ENCODE measurements at places on chromosomes 7 and 10.
A peak's percentile ranks its signal among the peaks of the same experiment; 100 is the strongest.

GRCh38 chr7:4129481-4130122, 552.5 kb upstream of the FOXK1 start:
- no peak for DNase-seq

DNA sequence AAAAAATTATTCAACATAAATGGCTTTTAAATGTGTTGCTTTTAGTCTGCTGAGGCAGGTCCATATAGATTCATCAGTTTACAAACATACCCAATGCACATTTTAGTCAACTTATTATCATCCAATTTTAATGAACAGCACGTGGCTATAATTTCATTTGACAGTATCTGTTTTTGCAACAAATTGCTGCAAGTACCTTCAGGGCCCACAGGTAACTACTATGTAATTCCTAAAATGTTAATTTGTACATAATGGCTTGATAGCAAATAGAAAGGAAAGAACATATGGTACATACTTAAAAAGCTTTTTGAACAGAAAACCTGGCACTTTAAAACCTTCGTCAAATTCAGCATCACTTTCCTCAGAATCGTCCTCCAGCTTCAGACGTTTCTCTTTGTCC, 33.3 kb downstream of the ERCC6 start:
- DNase-seq = no peak

- DNase-seq = no peak
Observed at GRCh38 chr10:86366902-86367151, 232 bp upstream of the GRID1 start.

- DNase-seq = no peak
Observed at GRCh38 chr10:3500408-3500856, 284.6 kb downstream of the KLF6 start.

- DNase-seq = no peak
Observed at GRCh38 chr7:131189488-131189887, 138.2 kb upstream of the MKLN1 start.

DNA sequence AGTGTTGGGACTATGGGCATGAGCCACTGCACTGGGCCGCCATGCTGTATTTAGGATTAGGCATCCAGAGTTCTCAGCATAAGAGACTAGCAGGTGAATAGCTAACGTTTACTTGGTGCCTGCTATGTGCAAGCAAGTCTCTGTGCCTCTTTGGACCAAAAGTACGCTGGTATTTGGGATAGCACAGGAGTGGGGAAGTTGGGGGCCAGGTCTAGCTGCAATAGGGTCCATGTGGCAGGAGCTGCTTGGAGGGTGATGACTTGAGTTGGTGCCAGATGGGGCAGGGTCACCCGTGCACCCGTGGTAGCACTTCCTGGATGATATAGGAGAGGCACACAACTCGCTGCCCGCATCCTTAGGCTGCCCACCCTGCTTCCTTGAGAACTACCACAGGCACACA, 22.4 kb downstream of the NACAD start:
- no peak for DNase-seq

GRCh38 chr10:99450624-99451498, 20.4 kb upstream of the GOT1 start:
- DNase-seq = no peak

- peak; percentile 86 for DNase-seq
Observed at GRCh38 chr7:54932818-54933543, 85.8 kb upstream of the EGFR start.

DNA sequence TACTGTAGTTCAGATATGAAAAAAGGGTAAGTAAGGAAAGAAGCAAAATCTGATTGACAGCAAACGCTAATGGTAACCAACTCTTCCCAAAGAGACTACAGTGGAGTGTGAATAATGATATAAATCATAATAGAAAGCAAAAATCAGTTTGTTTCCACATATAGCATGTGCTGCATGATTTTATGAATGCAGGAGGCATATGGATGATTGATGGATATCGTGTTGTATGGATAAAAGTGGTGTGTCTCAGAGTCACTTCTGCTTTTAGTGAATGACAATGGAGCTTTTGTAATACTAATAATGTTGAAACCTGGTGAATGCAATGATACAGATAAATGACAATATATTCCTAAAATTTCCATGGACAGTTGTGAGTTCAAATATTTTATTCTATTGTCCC, 36.6 kb upstream of the PALS2 start:
- no peak for DNase-seq

DNA sequence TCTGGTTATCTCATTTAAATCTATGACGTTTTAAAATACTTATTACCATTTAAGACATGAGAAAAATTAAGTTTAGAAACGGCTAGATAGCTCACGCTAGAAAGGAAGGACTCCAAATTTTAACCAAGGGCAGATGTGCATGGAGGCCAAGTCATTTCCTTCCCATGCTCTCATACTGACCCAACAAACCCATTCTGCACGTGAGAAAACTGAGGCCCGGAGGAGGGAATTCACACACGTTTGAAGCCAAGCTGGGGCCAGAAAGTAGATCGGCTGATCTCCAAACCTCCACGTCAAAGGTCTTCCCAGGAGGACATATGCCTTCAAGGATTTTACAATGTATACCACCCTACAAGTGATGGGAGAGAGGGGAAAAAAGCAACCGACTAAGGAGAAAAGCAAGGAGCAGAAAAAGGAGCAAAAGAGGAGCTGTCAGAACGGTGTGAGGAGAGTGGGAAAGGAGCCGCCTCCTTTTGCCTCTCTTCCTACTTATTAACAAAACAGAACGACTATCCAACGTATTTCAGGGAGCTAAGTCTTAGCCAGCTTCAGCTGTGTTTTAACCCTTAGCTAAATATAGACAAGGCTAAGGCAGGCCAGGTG, 645 bp upstream of the SIRT1 start:
- no peak for DNase-seq

DNA sequence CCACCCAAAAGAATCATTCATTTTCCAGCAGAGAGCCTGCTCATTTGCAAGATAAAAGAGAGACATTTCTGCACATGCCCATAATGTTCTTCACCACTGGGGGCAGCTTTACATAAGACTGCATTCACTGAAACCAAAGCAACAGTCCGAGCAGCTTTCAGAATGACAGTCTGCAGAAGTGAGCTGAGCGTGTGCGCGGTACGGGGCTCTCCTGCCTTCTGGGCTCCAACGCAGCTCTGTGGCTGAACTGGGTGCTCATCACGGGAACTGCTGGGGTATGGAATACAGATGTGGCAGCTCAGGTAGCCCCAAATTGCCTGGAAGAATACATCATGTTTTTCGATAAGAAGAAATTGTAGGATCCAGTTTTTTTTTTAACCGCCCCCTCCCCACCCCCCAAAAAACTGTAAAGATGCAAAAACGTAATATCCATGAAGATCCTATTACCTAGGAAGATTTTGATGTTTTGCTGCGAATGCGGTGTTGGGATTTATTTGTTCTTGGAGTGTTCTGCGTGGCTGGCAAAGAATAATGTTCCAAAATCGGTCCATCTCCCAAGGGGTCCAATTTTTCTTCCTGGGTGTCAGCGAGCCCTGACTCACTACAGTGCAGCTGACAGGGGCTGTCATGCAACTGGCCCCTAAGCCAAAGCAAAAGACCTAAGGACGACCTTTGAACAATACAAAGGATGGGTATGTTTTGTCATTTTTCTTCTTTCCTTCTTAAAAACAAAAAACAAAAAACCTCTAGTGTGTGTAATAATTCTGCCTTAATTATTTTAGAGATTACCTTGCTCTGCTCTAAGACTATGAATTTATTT, at the start of gene LRRTM3:
LRRTM3 (plus strand) TSS at position 141 of the 820 bp plus-strand sequence.
- no peak for DNase-seq

GRCh38 chr10:97961945-97962344, 68.5 kb downstream of the CRTAC1 start:
- no peak for DNase-seq

DNA sequence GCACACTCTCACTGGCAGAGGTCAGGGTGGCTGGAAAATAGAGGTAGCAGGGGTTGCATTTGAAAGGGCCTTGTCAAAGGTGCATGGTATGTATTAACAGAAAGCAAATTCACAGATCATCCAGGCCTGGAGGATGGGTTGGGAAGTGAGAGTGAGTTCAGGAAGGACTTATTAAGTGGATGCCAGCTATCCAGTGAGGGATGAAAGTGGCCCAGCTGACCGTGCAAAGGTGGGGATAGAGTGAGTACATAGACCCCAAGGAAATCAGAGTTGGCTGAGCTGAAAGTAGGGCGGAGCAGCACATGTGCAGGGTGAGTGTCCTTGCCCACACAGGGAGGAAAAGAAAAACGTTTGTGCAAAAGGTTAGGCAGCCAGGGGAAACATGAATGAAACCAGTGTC, 58.1 kb downstream of the HECW1 start:
- DNase-seq = no peak

DNA sequence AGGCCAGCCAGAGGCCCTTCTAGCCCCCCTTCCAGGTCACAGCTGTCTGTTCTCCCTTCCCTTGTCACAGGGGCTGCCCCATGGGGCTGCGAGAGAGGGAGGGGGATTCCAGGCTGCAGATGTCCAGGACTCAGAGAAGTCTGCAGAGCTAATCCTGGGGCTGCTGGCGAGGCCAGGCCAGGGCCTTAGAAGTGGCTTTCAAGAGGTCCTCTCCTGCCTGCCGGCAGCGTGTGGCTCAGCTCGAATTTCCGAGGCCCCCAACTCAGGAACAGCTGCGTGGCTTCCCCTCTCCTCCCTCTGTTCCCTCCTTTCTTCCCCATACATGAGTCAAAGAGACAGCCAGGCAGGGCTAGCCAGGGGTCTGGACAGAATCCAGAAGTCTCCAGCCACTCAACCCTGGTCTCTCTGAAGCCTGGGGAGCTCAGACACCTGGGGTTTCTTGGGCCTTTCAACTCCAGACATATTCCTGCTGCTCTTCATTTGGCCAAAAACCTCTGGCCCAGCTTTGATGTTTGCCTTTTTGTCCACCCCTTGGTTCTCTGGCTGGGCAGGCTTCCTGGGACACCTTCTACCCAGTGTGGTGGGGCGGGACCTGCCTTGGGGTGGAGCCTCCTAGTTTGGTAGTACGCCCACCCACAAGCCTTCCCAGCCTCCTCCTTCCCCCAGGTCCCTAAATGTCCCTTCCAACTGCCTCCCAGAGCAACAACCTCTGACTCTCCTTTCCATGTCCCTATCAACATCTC, 21.8 kb upstream of the EIF5AL1 start:
- no peak for DNase-seq

DNA sequence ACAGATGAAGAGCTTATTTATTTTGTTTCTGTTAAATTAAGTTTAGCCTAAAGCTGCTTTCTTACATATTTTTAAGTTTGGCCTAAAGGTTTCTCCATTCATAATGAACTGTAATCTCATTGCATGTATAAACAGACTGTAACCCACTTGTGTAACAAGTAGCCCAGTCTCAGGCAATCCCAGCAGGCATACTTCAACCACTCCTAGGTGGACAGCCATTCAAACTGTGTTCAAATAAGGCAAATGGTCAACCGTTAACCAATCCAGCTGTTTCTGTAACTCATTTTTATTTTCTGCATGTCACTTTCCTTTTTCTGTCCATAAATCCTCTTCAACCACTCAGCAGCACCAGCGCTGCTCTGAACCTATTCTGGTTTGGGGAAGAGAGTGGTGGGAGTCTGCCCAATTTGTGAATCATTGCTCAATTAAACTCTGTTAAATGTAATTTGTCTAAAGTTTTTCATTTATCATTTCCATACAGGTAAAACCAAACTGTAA, 35.9 kb downstream of the PHYHIPL start:
- no peak for DNase-seq

DNA sequence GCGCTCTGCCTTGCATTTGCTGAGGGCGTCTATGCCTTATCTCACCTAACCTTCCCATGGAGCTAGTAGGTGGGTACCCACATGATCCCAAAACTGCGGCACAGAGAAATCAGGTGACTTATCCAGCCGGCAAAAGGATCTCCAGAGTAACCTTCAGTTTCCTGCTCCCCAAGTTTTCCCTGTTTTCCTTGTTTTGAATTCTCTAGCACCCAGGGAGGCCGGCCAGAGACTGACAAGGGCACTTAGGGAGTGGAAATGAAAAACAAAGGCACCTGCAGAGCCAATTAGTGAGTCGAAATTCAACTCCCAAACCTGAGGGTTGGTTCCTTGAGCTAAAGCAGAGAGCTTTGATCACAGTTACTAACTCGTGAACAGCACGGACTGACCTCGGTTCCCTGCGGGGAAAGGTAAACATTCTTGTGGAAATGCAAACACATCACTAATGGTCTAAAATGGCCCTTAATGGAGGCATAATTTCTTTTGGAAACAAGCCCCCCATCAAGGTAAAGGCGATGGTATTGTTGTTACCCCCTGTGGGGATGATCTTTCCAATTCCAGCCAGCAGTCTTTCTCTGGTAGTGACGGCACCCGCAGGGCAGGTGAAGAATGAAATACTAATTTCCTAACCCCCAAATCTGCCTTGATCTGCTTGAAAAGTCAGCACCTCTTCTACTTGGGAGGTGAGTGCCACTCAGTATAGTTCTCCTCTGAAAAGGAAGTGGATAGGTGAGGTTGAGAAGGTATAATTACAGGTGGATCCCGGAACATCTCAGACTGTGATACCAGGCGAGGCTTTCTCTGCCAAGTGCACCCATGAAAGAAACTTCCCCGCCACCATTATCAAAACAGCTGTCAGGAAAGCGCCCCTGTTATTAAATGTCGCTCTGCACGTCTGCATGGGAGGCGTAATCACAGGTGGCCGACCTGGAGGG, 365.6 kb upstream of the AUTS2 start:
- DNase-seq = peak; percentile 98

- DNase-seq = no peak
Observed at GRCh38 chr10:74078037-74078436, 72.6 kb downstream of the AP3M1 start.

GRCh38 chr7:91771921-91772815, 108.3 kb downstream of the MTERF1 start:
- DNase-seq = no peak

All from NCI-H1092 (cell line).